NCI-H460 (cell line): ENCODE measurements at places on chromosomes 12 and 14. TPM values are rescaled to one million over a fixed set of nuclear protein-coding genes. Genes with fewer than 3 reads are reported as not detected.

DNA sequence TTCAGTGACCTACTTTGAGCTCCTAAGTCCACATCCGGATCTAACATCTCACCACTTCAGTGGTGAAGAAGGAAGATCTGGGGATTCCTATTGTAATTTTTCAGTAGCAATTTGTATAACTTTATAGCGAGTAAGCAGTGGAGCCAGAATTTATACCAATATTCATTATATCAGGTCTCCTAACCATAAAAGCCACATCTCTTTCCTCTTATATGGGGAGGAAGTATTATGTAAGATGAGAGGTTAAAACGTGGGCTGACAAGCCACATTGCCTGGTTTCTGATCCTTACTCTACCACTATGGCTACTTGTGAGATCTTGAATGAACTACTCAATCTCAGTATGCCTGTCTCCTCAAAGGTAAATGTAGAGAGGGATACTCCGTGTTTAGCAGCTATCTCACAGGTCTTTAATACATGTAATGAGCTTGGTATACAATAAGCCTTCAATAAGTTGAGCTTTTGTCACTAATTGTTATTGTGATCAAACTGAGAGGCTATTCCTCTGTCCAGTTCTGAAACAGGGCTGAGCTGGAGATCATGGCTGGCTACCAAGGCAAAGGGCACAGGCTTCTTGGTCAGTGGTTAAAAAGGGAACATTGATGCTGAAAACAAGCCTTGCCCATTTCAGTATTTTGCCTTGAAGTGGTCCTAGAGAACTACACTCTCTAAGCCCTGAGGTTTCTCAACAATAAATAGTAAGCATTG, 3.3 kb upstream of the TMEM117 start:
- DNase-seq = no peak

GRCh38 chr14:56331592-56332216, 213.5 kb downstream of the PELI2 start:
- DNase-seq = no peak

KCNC2 gene
- not detected in 2 replicates for total RNA-seq

SIVA1 gene
- total RNA-seq = 70.0 and 94.5 TPM in 2 replicates

CEP290 gene
- total RNA-seq = 20.9 and 23.2 TPM in 2 replicates
